Hepatocyte (in vitro differentiated cells): ENCODE measurements at places on chromosomes 5 and 9.
A peak's percentile ranks its signal among the peaks of the same experiment; 100 is the strongest.

GRCh38 chr5:123044926-123045617 lies 8.5 kb upstream of the PPIC start:
- H3K36me3 ChIP-seq: no peaks in the 10 kb centered on the region
- peak; percentile 19 for DNase-seq
- peak overlapping the region; percentile 26 for H3K27ac ChIP-seq
- H3K4me3 ChIP-seq: no peak overlapping the region
- H3K4me1 ChIP-seq: no peaks in the 10 kb centered on the region

- no peaks in the 10 kb centered on the region for H3K36me3 ChIP-seq
- no peaks in the 10 kb centered on the region for H3K27me3 ChIP-seq
- no peak overlapping the region for H3K27ac ChIP-seq
- no peak overlapping the region for H3K4me3 ChIP-seq
- no peaks in the 10 kb centered on the region for H3K4me1 ChIP-seq
Measured at GRCh38 chr5:10932426-10932825, 171.4 kb upstream of the DAP start.

DNA sequence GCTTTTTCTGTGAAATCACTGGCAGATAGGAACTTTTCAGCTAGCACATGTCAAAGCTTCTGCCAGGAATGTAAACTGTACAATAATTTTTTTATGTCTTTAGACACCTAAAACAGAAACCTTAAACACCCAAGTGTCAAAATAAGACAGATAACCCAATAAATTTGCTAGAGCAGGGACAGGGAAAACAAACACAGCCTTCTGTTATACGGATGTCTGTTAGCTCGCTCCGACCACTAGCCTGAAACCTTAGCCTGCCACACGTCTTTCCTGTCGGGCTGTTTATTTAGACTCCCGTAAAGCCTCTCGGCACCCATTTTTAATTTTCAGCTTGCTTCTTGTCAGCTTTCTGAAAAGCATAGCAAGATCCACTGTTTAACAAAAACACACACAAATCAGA lies 355.4 kb upstream of the SLC24A2 start:
- no peak overlapping the region for H3K27ac ChIP-seq
- H3K4me3 ChIP-seq: no peak overlapping the region
- no peak for DNase-seq
- H3K4me1 ChIP-seq: no peaks in the 10 kb centered on the region

GRCh38 chr5:115246361-115246991 lies 16.2 kb downstream of the PGGT1B start:
- no peaks in the 10 kb centered on the region for H3K4me1 ChIP-seq
- H3K27ac ChIP-seq: no peak overlapping the region
- no peaks in the 10 kb centered on the region for H3K36me3 ChIP-seq
- no peak overlapping the region for H3K4me3 ChIP-seq
- H3K27me3 ChIP-seq: no peaks in the 10 kb centered on the region

DNA sequence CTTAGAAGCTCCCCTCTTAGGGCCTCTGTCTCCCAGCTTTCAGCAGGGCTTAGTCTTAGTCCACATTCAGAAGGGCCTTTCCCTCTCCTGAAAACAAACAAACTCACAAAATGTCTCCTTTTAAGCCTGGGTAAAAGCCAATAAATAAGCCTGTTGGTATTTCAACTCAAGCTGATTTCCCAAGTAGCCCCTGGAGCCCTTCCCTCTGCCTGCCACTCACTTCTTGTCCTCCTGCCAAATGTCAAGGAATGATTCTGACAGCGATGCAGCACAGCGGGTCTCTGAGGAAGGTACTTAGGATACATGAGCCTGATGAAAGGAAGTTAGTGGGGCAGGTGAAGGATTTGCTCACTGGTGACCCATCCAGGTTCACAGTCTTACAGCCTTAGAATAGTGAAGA lies 210.5 kb downstream of the PJA2 start:
- no peaks in the 10 kb centered on the region for H3K4me1 ChIP-seq
- no peaks in the 10 kb centered on the region for H3K36me3 ChIP-seq
- H3K27me3 ChIP-seq: no peaks in the 10 kb centered on the region
- DNase-seq: no peak
- no peak overlapping the region for H3K27ac ChIP-seq
- H3K4me3 ChIP-seq: no peak overlapping the region

- no peak overlapping the region for H3K27ac ChIP-seq
- no peaks in the 10 kb centered on the region for H3K4me1 ChIP-seq
- H3K36me3 ChIP-seq: no peaks in the 10 kb centered on the region
- peak; percentile 62 for DNase-seq
Measured at GRCh38 chr5:31186672-31187267, 6.7 kb upstream of the CDH6 start.

DNA sequence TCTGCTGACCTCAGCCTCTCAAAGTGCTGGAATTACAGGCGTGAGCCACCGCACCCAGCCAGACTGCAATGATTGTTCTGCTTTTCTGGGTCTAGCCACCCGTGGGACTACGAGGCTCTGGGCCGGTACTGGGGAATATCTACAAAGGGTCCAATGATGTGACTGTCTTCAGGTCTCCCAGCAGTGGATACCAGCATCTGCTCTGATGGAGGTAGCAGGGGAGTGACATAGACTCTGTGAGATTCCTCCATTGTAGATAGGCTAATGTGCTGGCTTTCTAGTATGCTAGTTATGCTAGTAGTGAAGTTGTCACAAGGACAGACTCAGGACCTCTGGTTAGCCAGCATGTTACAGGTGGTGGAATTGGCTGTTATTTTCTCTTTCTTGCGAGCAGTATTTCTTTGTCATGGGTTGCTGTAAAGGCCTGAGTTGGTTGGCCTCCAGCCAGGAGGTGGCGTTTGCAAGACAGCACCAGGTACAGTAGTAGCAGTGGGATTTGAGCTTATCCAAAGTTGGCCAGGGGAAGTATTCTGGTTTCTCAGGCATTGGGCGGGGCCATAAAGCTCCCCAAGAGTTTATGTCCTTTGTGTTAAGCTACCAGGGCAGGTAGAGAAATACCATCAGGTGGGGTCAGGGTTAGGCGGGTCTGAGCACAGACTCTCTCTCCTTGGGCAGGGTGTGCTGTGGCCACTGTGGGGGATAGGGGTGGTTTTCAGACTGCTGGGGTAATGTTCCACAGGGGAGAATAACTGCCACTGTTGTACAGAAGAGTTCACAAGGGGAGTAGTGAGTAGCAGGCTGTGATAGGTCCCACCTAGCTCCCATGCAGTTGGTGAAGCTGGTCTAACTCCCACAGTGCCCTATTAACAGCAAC lies 105.2 kb downstream of the SGCD start:
- no peaks in the 10 kb centered on the region for H3K27me3 ChIP-seq
- H3K4me3 ChIP-seq: no peak overlapping the region
- H3K4me1 ChIP-seq: no peaks in the 10 kb centered on the region
- H3K27ac ChIP-seq: no peak overlapping the region
- DNase-seq: no peak
- H3K36me3 ChIP-seq: no peaks in the 10 kb centered on the region

DNA sequence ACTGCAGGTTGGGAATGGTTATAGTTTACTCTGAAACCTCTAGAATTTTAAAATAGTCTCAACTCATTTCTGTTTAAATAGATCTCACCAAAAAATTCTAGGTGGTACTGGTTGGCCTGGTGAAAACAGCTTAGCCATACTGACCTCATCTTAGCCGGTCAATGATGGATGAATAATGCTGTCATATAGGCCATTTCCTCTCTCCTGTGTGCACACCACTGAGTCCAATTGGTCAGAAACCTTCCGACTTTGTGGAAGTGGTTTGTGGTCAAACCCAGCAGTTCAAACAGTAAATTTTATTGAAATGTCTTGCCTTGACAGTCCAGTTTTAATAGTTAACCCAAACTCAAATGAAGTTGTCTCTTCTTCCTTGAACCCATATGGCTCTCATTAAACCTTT lies 98.6 kb downstream of the GIN1 start:
- no peaks in the 10 kb centered on the region for H3K36me3 ChIP-seq
- H3K4me3 ChIP-seq: no peak overlapping the region
- no peaks in the 10 kb centered on the region for H3K4me1 ChIP-seq
- no peaks in the 10 kb centered on the region for H3K27me3 ChIP-seq

DNA sequence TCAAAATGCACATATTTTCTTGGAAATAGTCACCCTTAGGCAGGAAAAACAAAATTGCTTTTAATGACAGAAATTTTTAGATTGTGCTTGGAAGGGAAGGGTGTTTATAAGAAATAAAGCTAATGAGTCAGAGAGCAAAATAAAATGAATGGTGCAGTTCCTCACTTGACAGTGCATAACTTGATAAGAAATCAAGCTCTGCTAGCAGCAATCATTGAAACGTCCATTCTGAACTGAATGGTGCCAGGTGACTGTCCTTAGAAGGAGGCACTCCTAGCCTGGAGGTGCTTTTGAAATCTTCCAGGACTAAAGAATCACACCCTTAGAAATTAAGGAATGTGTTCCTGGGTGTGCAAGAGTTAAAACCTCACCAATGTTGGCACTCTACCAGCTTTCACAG lies 202.5 kb downstream of the EFNA5 start:
- H3K4me1 ChIP-seq: peaks cover 23% of the 10 kb centered on the region
- no peaks in the 10 kb centered on the region for H3K27me3 ChIP-seq
- peak overlapping the region; percentile 52 for H3K27ac ChIP-seq
- DNase-seq: no peak
- H3K36me3 ChIP-seq: no peaks in the 10 kb centered on the region

- no peak overlapping the region for H3K4me3 ChIP-seq
- H3K4me1 ChIP-seq: peaks cover 18% of the 10 kb centered on the region
- DNase-seq: no peak
- no peaks in the 10 kb centered on the region for H3K36me3 ChIP-seq
Measured at GRCh38 chr9:68749579-68750159, 44.6 kb downstream of the PIP5K1B start.

- DNase-seq: no peak
- H3K4me1 ChIP-seq: no peaks in the 10 kb centered on the region
- H3K27me3 ChIP-seq: peaks cover 56% of the 10 kb centered on the region
- H3K36me3 ChIP-seq: no peaks in the 10 kb centered on the region
- H3K4me3 ChIP-seq: no peak overlapping the region
Measured at GRCh38 chr5:80033513-80033912, 1.6 kb upstream of the THBS4 start.

DNA sequence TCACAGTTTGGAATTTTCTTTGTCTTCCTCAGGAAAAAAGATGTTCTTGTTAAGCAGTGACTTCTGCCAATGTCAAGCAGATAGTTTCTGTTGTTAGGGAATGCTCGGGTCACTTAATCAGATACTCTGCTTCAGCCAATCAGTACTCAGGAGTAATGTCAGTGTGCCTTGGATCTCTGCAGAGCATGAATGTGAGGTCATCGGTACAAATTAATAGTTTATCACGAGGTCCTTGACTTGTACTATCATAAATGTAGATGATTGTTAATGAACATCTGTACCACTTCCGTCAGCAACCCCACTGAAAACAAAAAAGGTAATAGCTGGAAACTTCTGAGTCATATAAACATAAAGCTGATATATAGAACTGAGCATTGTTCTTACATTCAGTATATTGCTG lies 73.6 kb downstream of the FBXL7 start:
- H3K27me3 ChIP-seq: no peaks in the 10 kb centered on the region
- DNase-seq: no peak
- H3K36me3 ChIP-seq: no peaks in the 10 kb centered on the region
- H3K27ac ChIP-seq: no peak overlapping the region
- no peak overlapping the region for H3K4me3 ChIP-seq
- H3K4me1 ChIP-seq: no peaks in the 10 kb centered on the region

- no peaks in the 10 kb centered on the region for H3K4me1 ChIP-seq
- no peaks in the 10 kb centered on the region for H3K27me3 ChIP-seq
- DNase-seq: no peak
- H3K4me3 ChIP-seq: no peak overlapping the region
Measured at GRCh38 chr5:138502121-138502520, 36.8 kb downstream of the EGR1 start.

- H3K36me3 ChIP-seq: no peaks in the 10 kb centered on the region
- no peak for DNase-seq
- H3K4me1 ChIP-seq: no peaks in the 10 kb centered on the region
- no peak overlapping the region for H3K4me3 ChIP-seq
- H3K27ac ChIP-seq: no peak overlapping the region
- no peaks in the 10 kb centered on the region for H3K27me3 ChIP-seq
Measured at GRCh38 chr5:97764700-97765099, 581.7 kb upstream of the RIOK2 start.

DNA sequence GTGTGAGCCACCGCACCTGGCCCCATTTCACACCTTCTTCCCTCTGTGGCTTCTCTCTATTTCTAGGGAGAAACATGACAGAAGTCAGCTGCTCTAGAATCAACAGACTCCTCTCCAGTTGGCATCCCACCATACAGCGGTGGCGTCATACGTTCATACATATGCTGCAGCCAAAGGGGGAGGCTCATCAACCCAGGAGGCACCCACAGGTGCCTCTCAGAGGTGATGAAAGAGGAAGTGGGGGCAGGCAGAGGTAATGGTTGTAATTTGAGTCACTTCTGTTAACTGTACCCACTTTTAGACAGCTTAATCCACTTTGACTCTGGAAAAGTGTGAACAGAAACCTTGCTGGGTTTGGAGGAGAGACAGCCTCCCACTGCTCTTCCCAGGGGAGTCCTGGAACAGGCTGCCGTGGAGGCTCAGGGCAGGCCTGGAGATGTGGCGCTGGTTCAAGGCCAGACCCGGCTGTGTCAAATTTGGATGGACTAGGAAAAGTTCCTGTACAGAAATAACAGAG lies 47.3 kb upstream of the SUB1 start:
- no peaks in the 10 kb centered on the region for H3K27me3 ChIP-seq
- no peaks in the 10 kb centered on the region for H3K4me1 ChIP-seq
- DNase-seq: no peak
- H3K36me3 ChIP-seq: no peaks in the 10 kb centered on the region
